ENCODE measurements at places on chromosomes 7 and 10.

GRCh38 chr10:43202224-43202656, 64.0 kb downstream of the CSGALNACT2 start:
- peak; percentile 36 for DNase-seq

- no peak for DNase-seq
These were observed 9.8 kb downstream of the NKX6-2 start for GRCh38 chr10:132776186-132776585.

- DNase-seq, result no peak
These were observed 44.0 kb downstream of the COL13A1 start for GRCh38 chr10:69845574-69846292.

DNA sequence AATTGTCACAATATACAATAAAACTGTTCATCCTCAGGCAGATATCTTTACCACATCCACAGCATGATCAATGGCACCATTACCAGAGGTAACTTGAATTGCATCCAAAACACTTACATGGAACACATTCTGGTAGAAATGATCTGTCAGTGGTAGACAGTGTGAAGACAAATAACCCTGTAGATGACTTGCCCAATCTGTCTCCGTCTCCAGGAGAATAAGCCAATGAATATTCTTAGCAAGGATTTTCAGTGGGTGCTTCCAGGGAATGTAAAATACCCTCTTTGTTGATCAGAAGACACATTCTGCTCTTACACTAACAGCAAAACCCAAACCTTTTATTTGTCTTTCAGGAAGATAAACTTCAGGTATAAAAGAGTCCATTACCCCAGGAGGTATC, 43.8 kb downstream of the VWC2 start:
- DNase-seq, result no peak

GRCh38 chr10:120732643-120733313, 118.4 kb upstream of the WDR11 start:
- no peak for DNase-seq

- no peak for DNase-seq
These were observed 123.9 kb downstream of the ZMIZ1 start for GRCh38 chr10:79192677-79193003.

DNA sequence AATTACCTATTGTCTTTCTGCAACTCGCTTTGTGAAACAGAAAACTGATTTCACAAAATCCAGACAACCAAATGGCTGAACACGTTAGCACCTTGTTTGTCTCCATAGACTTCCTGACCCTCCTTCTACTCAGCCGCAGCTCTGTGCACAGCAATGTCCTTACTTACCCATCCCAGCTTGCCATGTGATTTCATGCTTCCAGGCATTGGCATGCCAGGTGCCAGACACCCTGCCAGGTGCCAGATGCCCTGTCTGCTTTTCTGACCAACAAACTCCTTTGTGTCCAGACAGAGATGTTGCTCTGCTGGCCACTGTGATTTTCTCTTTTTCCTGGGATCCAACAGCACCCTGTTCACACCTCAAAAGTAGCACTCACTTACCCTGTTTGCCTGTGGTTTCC, 16.1 kb upstream of the FAM170B start:
- DNase-seq, result no peak

- no peak for DNase-seq
These were observed 265.0 kb downstream of the MAD1L1 start for GRCh38 chr7:1967512-1968396.

GRCh38 chr7:24597014-24597413, 23.8 kb downstream of the PALS2 start:
- DNase-seq, result no peak

DNA sequence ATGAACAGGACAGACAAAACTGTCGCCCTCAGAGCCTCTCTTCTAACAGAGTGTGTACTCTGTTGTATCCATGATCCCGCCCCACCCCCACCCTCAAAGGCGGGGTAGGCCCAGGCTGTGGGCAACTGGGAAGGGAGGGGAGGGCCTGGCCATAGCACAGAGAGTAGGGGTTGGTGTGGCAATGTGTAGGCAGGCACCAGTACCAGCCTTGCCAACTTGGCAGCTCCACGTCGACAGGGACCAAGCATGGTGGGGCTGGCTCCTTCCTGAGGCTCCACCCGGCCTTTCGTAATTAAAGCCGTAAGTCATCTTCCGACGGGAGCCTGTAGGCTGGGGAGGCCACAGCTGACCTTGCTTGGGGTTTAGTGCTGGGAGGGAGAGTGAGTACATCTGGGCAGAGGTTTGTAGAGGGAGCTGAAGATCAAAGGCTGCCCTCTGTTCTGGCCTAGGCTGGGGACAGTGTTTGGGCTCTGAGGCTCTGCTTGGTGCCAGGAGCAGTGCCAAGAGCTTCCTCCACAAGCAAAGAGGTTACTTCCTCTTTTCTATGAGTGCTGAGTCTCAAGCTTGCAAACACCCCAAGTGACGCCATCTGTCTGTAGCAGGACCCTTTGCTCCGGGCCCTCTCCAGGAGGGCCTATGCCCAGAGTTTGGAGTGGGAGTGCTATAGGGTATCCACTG, 121.6 kb downstream of the C10orf105 start:
- DNase-seq, result no peak

DNA sequence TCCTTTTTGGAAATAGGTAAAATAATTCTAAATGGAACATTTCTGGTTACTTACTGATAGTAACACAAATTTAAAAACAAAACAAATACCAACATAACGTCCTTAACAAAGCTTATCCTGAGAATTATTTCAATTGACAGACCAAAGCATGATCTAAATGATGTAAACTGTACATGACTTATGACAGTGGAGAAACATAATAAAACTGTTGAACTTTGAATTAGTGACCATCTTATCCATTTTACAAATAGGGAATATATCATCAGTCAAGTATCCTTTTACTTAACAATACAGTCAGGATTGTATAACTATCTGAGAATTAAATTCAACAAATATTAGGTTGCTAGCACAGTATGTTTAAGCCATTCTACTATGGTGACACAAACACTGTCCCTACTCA, 2.4 kb downstream of the IPMK start:
- DNase-seq, result no peak

DNA sequence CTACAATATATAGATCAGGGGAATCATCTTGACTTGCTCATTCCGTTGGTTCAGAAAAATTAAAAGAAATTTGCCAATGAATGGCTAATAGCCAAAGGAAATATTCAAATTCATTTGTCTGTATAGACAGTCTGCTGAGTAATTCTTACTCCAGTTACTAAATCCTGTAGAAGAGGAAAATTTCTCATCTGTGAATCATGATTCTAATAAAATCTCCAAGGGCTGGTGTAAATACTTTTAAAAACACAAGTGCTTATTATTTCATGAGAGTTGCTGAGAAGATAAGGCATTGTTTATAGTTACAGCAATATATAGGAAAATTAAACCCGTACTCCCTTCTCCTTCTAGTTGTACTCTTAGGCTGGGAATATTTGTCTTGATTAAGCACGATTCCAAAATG, 53.0 kb downstream of the WNT2 start:
- DNase-seq, result no peak

GRCh38 chr10:60508831-60509230, 119.2 kb upstream of the ANK3 start:
- DNase-seq, result no peak

DNA sequence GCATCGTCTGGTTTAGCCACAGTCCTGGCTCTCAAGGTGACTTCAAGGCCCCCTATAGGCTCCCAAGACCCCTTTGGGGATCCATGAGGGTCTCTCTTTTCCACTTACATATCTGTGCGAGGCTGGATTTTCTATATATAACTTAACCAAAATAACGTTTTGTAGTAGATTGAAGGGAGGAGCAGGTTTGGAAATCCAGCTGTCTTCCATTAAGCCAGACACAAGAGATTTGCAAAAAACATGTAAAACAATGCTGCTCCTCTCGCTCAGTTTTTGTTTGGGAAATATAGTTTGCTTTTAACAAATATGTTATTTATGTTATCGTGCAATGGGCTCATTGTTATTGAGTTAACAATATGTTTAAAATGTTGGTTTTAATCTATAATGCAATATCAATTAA, 811.2 kb downstream of the TYW1 start:
- DNase-seq, result no peak

DNA sequence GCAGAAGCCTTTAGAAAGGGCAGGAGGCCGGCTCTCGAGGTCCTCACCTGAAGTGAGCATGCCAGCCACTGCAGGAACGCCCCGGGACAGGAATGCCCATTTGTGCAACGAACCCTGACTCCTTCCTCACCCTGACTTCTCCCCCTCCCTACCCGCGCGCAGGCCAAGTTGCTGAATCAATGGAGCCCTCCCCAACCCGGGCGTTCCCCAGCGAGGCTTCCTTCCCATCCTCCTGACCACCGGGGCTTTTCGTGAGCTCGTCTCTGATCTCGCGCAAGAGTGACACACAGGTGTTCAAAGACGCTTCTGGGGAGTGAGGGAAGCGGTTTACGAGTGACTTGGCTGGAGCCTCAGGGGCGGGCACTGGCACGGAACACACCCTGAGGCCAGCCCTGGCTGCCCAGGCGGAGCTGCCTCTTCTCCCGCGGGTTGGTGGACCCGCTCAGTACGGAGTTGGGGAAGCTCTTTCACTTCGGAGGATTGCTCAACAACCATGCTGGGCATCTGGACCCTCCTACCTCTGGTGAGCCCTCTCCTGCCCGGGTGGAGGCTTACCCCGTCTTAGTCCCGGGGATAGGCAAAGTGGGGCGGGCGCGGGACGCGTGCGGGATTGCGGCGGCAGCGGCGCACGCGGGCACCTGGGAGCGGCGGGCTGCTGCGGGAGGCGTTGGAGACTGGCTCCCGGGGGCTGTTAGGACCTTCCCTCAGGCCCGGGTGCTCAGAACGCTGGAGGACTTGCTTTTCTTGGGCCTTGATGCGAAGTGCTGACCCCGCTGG, at the start of gene FAS:
Gene FAS (plus strand): TSS at position 415 of the 777 bp plus-strand sequence. CDS start 79 bp downstream, at position 494.
- peak; percentile 64 for DNase-seq

GRCh38 chr10:11170993-11171851, 153.6 kb downstream of the CELF2 start:
- no peak for DNase-seq

Data from stimulated activated CD4-positive, alpha-beta T cell treated with anti-CD3 and anti-CD28 coated beads, TNF-alpha, amount 100 ng/mL, for 1 hour (primary cell).